Left lobe of liver (tissue), 2 donors: ENCODE measurements at places on chromosomes 7 and 10. TPM values are rescaled to one million over a fixed set of nuclear protein-coding genes. Genes with fewer than 3 reads are reported as not detected.
A peak's percentile ranks its signal among the peaks of the same experiment; 100 is the strongest.

The TAC1 gene
- total RNA-seq: not detected

The VAX1 gene
- not detected for total RNA-seq

The FAM131B gene
- 0.38 TPM for total RNA-seq

The CBLL1 gene
- 6.9 TPM for total RNA-seq

The SPDYE2 gene
- total RNA-seq: not detected

DNA sequence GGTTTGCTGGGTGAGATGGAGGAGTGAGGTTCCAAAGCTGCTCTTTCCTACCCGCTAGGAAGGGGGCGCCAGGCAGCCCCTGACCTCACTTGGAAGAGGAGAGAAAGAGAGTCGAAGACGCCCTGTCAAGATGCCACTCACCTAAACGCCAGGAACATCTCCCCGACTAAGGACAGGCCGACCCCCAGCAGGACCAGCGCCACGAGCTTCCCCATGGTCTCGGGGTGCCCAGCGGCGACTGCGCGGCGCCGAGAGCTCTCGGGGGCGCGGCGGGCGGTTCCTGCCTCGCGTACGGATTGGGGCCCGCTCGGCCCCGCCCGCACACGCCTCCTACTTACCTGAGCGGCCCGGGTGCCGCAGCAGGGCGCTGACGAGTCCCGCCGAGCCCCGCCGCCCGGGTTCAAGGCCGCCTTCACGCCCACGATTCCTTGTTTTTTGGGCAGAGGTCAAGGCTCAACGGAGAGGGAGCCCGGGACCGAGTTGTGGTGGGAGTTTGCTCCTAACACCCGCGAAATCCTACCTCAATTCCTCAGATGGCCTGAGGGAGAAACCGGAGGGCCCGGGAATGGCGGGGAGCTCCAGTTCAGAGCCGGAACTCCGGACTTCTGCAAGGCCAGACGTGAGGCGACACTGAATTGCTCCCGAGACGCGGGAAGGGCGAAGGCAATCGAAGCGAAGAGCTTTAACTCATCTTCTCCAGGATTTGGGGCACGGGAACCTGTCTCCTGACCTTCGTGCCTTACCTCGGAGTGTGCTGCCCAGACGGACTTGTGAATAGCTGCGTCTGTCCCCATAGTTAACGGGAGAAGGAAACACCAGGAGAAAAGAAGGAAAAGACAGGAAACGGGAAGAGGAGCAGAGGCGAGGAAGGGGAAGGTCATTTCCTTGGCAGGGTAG is at the start of gene PON3:
TSS of gene PON3 (minus strand) at position 240 of the 897 bp plus-strand sequence. CDS start at position 215, 25 bp downstream.
- peak; percentile 91 for DNase-seq

- no peak for DNase-seq
Measured at GRCh38 chr7:88328787-88329186, 22.1 kb upstream of the STEAP4 start.

DNA sequence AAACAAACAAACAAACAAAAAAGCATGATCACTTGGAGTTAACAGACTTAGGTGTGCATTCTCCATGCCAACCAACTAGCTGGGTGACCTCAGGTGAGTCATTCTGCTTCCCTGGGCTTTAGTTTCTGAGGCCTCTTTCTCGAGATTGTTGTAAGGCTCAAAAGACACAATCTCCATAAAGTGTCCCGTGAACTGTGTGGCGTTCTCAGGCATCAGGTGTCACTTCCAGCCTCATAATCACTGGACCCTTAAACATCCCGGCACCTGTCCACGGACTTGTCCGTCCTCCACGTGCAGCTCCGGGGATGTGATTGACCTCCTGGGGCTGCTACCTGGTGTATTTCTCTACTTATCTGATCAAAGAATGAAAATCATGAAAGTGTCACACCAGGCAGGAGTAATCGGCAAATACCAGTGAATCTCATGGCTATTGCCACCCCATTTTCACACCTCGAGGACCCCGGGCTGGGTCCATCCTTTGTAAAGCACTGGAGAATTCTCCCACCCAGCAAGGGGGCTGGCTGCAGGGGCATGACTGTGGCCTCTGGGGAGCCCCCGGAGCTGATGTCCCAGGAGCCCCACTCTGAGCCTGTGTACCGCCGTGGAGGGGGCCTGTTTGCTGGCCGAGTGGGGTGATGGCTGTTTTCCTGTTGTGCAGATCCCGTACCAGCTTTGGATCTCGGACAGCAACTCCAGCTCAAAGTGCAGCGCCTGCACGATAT is 189.8 kb upstream of the SH2B2 start:
- DNase-seq: peak; percentile 37

- DNase-seq: no peak
Measured at GRCh38 chr7:46421441-46422230, 500.6 kb upstream of the IGFBP3 start.

- DNase-seq: no peak
Measured at GRCh38 chr7:117019786-117020590, 66.7 kb downstream of the ST7 start.

GRCh38 chr7:15715435-15715834 is 29.0 kb upstream of the MEOX2 start:
- DNase-seq: no peak

GRCh38 chr7:48301201-48301600 is 129.9 kb downstream of the ABCA13 start:
- DNase-seq: no peak

- DNase-seq: no peak
Measured at GRCh38 chr7:141362580-141363435, 188.4 kb upstream of the AGK start.

DNA sequence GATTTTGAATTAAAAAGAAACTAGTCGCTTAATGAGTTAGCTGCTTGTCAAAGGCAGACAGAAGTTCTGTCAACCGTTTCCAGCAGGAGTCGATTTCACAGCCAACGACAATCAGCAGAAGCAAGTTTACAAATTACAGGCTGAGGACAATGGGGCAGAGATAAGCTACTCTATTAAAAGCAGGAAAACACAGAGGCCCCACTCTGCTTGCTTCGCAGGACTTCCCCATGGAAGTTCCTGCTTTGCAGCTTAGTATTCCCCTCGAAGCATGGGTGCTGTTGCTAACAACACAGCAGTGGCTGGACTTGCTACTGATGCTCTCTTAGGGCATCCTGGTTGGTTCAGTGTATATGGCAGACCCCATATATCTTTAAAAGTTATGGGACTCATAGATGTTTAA is 50.8 kb upstream of the KLF6 start:
- DNase-seq: no peak

DNA sequence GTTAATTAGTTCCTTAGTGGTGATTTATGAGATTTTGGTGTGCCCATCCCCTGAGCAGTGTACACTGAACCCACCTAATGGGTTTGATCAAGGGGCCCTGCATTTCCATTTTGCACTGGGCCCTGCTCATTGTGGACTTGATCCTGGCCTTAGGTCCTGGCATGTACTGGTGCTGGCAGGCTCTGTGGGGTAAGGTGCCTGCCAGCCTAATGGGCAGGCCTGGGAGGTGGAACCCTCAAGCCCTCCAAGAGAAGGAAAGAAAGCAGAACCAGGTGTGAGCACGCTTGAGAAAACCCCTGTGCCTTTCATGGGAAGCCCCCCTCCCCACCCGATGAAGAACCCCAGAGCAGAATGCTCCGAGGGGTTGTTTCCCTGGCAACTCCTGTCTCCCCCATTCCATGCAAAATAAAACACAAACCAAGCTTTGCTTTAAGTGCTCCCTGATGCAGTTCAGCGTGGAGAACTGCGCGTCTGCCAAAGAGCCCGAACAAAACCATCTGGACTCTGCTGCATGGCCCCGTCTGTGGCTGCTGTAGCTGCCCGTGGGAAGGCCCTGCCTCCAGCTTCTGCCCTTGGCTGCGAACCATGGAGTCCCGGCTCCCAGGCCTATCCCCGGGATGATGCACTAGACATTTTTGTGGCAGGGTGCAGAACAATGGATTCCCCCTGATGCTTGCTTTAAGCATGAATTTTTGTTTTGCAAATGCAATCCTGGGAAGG is 123.3 kb downstream of the PRPF18 start:
- DNase-seq: no peak

GRCh38 chr10:122099562-122099961 is 110.6 kb downstream of the TACC2 start:
- no peak for DNase-seq

DNA sequence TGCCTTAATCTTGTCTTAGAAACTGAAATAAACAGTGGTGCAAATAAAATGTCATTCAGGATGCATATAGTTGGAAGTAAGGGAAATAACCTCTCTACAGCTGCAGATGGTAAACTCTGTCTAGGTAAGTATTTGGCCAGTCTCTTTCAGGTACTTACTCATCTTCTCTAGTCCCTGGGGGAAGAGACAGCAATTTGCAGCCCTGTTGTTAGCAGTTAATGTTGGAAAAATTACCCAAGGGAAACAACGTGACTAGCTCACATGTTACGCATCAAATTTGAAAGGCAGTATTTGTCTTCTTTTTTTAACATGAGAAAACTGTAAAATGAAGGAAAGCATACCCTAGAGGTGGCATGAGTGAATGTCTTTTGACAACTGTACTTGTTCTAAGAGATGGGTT is 3.2 kb upstream of the HUS1 start:
- no peak for DNase-seq

- DNase-seq: no peak
Measured at GRCh38 chr10:117477961-117478670, 64.4 kb upstream of the EMX2 start.

GRCh38 chr7:139180700-139181311 is 50.2 kb upstream of the UBN2 start:
- no peak for DNase-seq

DNA sequence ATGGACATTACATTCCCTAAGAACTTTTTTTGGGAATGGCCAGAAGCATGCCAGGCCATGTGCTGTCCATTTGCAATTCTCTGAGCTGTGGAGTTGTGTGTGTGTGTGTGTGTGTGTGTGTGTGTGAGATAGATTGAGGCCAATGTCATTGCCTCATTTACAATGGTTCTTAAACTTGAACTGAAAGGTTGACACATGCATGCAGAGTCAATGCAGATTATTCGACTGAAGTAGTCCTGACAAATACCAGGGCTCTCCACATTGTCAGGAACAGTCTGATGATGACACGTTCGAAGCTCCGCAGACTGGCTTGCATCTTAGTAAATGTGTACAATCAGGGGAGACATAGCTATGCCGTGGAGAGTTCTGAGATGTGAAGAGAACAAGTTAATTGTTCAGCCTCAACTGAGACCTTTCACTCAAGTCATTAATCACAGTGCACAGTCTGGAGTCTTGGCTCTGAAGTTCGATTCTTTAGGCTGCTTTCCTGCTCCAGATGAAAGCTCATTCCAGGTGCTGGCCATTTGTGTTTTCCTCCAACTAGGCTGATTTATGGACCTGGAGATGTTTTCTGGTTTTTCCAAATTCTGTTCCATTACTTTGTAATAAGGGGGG is 921.9 kb downstream of the LRMDA start:
- DNase-seq: no peak

DNA sequence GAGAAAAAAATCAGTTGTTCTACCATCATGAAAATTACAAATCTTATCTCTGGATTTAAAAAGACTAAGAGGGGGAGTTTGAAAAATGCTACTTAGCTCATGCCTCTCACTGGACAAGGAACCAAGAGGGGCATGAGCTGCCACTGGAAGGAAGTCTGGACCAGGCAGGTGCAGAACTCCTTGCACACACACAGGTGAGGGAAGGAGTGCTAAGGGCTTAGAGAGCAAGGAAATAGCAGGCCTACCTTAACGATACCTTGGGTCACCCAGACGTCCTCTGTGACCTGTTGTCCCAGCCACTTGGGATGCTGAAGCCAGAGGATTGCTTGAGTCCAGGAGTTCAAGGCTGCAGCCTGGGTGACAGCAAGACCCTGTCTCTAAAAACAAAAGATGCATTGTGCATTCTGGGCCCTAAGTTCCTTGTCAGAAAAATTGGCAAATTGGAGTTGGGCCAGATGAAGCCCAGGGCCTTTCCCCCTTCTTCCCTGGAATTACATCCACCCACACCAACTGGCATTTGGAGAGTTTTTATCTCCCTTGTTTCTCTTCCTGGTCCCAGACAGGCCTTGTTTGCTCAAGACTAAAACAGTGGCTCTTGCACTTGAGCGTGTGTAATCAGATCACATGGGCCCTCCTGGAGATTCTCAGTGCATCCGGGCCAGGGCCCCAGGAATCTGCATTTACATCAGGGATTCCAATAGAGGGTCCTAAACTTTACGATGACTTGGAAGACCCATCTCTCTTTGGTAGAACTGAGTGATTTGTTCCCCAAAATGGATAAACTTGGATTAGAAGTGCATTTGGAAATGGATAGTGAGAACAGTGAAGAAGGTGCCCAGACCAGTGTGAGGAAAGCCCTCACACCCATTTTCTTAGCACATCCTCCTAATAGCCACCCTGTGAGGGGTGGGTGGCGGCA is 3.0 kb downstream of the DDIT4 start:
- peak; percentile 65 for DNase-seq

DNA sequence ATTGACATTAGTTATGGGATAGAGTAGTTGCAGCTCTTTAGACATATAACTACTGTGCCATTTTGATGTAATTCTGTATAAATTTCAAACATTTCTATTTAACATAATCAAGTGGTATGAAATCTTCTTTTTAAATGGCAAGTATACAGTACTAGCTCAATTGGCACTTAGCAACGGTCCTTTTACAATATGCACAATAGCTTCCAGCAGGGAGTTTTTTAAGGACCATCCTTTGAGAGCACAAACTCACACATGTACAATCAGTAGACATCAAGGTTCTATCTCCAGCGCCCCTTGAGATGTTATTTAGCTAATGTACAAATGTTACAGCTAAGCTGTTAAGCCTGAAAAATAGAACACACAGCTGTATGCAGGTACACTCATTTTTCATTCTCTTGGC is 480.7 kb downstream of the TFEC start:
- no peak for DNase-seq

DNA sequence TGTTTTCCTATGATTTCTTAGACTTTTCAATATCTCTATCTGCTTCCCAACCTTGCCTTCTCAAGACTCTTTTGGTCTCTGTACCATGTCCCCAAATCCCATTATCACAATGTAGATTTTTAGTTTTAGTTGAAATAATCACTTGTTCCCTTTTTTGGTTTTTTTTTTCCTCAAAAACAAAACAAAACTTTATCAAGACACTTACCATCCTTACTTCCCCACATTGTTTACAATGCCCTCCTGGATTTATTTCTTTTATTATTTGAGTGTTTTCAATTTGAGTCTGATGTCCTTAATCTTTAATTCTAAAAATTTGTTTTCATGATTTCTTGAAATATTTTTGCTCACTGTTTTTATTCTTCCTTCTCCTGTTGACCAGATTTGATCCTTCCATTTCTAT is 112.6 kb downstream of the CPED1 start:
- DNase-seq: no peak
